ENCODE measurements at places on chromosomes 4 and X.

DNA sequence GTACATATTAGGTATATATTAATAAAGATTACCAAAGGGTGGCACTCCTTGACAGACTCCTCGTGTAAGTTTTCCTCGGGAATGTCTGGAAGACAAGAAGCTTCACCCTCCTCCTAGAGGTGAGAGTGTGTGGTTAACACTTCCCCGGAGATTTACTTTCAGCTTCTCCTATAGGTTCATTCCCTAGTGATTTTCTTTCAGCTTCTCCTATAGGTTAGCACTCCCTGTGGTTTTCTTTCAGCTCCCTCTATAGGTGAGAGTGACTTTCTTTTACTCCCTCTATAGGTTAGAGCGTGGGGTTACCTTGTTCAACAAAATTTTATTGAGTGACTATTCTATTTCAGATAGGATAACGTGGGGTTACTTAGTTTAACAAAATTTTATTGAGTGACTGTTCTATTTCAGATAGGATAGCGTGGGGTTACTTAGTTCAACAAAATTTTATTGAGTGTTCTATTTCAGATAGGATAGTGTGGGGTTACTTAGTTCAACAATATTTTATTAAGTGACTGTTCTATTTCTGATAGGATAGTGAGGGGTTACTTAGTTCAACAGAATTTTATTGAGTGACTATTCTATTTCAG lies 106.0 kb upstream of the PLAC1 start:
- no peak for DNase-seq

GRCh38 chrX:83160096-83160495 lies 348.0 kb upstream of the POU3F4 start:
- no peak for DNase-seq

- DNase-seq, result no peak
Observed at GRCh38 chr4:33878710-33879109, 2365.6 kb downstream of the ARAP2 start.

DNA sequence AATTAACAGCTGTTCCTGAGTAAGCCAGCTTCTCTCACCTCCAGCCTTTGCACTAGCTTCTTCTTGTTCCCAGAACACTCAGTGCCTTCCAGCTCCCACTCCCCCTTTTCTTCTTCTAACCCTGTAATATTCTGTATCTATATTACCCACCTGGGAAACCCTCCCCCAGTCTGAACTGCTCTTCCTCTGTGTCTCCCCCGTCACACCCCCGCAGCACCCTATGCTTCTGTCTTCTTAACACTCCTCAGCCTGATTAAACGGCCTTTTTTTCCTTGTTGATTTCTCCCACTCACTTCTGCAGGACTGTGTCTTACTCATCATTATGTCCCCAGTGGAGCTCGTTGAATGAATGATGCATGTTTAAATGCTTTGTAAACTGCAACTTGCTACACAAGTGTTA lies 9.0 kb upstream of the LONRF3 start:
- DNase-seq, result no peak

DNA sequence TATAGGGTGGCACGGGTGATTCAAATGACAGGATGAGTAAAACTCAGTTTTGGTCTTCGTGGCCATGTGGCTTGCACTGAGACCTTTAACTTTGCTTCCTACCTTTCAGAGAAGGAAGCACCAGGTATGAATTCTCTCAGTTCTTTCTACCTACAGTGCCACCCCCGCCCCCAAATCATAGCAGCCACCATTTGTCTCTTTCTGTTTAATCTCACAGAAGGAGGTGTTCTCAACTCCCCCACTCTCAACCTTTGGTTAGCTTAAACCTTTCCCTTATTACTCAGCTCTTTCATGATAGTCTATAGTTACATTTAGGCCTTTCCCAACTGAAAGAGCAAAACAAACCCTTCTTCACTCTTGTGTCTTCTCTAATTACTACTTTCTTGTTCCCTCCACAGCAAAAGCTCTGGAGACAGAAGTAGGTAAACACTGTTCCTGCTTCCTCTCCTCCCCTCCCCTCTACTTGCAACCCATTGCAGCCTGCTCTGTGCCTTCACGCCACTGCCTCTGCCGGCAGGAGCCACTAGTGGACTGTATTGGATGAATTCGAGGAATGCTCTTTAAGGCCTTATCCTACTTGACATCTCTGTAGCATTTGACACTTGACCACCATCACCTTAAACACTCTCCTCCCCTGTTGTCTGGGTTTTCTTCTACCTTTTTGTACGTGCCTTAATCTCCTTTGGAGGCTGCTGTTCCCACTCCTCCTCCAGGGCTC lies 123.7 kb downstream of the AFF1 start:
- DNase-seq, result peak; percentile 73

- DNase-seq, result no peak
Observed at GRCh38 chrX:40097141-40097503, 636 bp downstream of the BCOR start.

DNA sequence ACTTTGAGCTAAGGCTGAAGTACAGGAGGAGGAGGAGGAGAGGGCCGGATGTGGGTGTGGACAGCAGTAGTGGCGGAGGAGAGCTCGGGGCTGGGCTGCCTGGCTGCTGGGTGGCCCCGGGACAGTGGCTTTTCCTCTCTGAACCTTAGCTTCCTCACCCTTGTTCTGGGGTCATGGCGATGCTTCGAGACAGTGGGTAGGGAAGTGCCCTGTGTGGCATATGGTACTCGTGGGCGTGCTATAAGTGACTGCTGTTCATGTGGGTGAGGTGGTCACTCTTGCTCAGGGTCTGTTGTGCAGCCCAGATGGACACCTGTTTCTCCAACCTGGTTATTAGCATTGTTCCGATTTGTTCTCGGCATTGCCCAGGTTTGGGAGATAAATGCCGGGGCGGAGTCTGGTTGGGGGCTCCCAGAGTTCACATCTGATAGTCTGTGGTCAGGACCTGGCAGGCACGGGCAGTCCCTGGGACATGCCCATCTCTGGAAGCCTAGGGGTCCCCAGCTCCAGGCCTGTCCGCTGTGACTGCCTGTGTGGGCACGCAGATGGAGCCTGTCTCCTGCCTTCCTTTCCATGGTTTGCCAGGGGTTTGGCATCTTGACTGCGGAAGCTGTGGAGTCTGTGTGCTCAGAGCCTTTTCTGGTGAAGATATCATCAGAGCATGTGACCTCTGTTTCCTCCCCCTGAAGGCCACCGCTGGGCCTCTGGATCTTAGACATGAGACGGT lies 4.9 kb upstream of the CPZ start:
- no peak for DNase-seq

GRCh38 chrX:1398431-1399340 lies 6.8 kb upstream of the SLC25A6 start:
- no peak for DNase-seq

DNA sequence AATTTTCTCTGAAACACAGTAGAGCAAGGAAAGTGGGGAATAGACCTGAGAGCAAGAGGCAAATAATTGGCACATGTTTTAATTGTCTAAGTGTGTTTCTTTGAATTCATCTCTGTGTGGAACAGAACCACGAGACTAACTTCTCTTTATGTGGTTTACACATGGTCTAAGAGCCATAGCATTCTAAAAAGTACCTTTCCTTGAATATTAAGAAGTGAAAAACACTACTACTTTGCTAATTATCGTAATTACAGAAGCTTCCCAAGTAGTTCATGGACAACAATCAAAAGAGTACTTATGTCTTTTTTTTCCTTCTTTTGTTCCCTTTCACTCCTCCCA lies 2.9 kb upstream of the CYBB start:
- DNase-seq, result no peak

- no peak for DNase-seq
Observed at GRCh38 chr4:87387237-87387636, 3.8 kb downstream of the HSD17B11 start.

GRCh38 chrX:105527759-105528158 lies 294.6 kb upstream of the NRK start:
- DNase-seq, result no peak

- DNase-seq, result no peak
Observed at GRCh38 chr4:54731552-54731951, 73.8 kb downstream of the KIT start.

DNA sequence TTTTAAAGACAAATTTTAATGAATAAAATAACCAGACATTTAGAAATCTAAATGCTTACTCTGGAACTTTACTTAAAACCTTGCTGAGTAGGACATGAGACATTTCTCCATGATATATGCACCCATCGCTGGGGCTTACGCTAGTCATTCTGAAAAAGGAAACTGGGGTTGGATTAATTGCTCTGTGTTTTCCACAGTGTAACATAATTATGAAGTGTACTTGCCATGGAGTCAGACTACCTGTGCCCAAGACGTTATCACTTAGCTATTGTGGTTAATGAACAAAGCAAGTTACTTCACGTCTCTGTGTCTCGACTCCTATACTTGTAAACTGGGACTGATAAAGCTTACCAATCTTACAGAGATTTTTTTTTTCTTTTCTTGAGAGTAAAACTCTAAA lies 47.8 kb downstream of the SHISA3 start:
- no peak for DNase-seq

DNA sequence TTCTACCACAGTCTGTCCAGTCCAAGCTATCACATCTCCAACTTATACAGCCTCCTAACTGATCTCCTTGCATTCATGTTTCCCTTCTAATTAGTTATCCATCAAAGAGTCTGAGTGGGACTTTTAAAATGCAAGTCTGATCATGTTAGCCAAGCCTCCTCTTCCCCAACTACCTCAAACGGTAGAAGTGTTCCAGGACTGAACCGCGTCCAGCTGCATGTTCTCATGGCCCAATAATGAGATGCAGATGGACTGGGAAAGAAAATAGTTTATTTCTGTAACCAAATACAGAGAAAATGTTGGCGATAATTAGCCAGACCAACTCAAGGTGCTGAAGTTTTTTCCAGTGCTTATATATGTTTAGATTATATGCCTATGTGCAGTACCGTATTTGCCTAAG lies 46.6 kb upstream of the PPP1R2C start:
- DNase-seq, result no peak

DNA sequence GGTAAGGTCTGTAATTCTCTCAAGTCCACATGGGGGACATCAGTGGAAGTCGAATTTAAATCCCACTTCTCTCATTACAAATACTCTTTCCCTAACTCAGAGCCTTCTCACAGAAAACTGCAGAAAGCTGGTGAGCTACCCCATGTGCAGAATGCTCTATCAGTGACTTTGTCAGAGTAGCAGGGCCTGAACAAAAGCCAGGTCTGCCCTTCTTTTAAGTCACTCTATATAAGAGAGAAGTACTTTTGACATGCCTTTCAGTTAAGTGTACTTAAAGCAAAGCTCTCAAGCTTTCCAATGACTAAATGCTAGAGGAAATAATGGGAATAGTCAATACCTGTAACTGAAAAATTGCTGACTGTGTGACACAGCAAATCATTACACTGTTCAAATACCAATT lies 323.1 kb downstream of the KCNIP4 start:
- DNase-seq, result no peak

GRCh38 chr4:157980158-157980557 lies 192.7 kb downstream of the GASK1B start:
- no peak for DNase-seq

GRCh38 chr4:189533603-189534002 lies 407.1 kb upstream of the FRG1 start:
- no peak for DNase-seq

DNA sequence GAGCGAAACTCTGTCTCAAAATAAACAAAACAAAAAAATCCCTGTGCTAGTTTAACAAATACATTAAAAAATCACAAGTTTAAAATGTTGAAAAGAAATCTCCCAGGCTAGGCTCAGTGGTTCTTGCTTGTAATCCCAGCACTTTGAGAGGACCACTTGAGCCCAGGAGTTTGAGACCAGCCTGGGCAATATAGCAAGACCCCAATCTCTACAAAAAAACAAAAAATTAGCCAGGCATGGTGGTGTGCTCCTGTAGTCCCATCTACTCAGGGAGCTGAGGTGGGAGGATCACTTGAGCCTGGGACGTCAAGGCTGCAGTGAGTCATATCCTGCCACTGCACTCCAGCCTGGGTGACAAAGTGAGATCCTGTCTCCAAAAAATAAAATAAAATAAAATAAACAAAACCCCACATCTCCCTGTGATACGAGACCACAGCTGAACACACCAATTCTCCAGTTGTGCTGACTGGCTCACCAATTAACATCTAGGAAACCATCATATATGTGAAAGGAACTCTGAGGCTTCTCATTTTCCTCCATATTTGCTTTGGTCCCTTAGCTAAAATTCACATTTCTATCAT lies 7.3 kb downstream of the RPS4X start:
- DNase-seq, result no peak

DNA sequence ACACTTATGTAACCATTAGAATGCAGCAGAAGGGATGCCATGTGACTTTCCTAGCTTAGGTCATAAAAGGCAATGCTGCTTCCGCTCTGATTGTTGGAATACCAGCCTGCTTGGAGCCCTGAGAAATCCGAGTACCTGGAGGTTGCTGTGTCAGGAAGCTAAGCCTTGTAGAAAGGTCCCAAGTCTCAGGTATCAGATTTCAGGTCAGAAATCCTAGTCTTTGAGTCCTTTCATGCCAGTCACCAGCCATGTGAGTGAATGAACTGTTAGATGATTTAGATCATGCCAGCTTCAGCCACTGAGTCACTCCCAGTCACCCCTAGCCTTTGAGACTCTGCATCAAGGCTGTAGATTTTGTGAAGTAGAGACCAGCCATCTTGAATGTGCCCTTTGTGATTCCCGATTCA lies 23.5 kb downstream of the RAP1GDS1 start:
- no peak for DNase-seq

DNA sequence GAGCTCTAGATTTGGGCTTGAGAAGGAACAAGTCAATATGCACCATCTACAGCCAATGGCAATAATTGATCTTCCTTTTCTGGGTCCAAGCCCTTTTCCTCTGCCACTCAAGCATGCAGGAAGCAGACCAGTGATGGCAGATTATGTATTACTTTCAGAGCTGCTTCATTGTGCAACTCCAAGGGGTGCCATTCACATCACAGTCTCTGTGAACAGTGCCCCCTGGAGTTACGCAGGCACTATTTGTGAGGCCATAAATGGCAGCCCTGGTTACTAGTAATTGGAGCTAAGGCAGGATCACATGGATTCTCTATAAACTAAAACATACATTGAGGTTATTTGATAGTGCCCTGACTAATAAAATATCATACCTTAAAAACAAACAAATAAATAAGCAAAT lies 313.4 kb upstream of the SLC7A11 start:
- no peak for DNase-seq

GRCh38 chr4:41192136-41192535 lies 22.2 kb downstream of the APBB2 start:
- no peak for DNase-seq

- no peak for DNase-seq
Observed at GRCh38 chr4:183873409-183874185, 31.5 kb upstream of the STOX2 start.

DNA sequence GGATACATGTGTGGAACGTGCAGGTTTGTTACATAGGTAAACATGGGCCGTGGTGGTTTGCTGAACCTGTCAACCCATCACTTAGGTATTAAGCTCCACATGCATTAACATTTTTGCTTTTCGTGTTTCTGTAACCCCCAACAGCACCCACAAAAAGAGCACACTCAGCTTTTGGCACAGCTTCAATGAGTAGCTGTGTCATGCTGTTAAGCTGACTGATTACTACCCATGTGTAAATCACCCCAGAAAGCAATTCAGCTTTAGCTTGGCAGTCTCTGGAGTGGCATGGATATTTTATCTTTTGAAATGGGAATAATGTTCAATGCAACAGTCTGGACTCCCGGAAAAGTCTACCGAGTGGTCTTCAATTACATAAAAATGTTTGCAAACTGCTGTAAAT lies 734.3 kb downstream of the STIM2 start:
- DNase-seq, result no peak
